IPS DF 6.9 (cell line): ENCODE measurements at places on chromosomes 2 and 18.

DNA sequence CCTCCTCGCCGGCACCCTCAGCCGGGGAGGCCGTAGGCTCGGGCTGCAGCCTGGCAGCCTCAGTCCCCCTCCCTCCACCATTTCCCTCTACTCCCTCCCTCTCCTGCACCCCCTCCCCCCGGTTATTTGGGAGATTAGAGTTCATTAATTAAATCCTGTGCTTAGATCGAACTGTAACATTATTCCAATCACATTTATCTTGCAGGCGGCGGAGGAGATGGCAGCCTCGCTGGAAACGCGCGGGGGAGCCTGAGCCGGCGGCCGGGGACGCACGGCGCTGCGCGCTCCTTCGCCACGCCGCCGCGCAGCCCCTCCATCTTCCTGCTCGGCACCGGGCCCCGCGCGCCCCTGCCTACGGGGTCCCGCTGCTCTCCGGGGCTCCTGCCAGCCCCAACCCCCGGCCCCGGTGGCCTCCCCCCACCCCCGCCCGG, at the start of gene ST8SIA3:
Gene ST8SIA3, plus strand, starts transcription at position 287 of the 431 bp plus-strand sequence. CDS start 290 bp downstream, outside the sequence.
- no peak for DNase-seq

- no peak for DNase-seq
Measured at GRCh38 chr18:13984080-13984479, 68.7 kb upstream of the MC2R start.

GRCh38 chr2:933734-934295, 16.8 kb upstream of the SNTG2 start:
- DNase-seq, result no peak

- no peak for DNase-seq
Measured at GRCh38 chr18:623761-624620, 27.2 kb downstream of the CLUL1 start.

DNA sequence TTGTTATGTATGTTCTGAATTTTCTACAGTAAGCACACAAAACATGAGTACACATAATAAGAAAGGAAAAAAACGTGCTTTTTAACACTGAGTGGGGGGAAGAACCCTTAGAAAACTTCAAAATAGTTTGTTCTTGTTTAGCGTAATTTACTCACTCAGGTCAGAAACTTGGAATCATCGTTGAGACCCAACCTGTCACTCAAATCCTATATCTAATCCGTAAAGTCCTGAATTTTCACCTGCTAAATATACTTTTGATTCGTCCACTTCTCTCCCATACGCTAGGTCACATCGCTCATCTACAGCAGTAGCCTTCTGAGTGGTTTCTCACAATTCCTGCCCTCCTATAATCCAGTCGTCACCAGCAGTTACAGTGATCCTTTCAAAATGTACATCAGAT, 767 bp downstream of the TPRKB start:
- DNase-seq, result no peak

- DNase-seq, result no peak
Measured at GRCh38 chr18:45317948-45318640, 297.2 kb upstream of the SLC14A2 start.

- no peak for DNase-seq
Measured at GRCh38 chr2:229489016-229489415, 217.9 kb upstream of the PID1 start.

DNA sequence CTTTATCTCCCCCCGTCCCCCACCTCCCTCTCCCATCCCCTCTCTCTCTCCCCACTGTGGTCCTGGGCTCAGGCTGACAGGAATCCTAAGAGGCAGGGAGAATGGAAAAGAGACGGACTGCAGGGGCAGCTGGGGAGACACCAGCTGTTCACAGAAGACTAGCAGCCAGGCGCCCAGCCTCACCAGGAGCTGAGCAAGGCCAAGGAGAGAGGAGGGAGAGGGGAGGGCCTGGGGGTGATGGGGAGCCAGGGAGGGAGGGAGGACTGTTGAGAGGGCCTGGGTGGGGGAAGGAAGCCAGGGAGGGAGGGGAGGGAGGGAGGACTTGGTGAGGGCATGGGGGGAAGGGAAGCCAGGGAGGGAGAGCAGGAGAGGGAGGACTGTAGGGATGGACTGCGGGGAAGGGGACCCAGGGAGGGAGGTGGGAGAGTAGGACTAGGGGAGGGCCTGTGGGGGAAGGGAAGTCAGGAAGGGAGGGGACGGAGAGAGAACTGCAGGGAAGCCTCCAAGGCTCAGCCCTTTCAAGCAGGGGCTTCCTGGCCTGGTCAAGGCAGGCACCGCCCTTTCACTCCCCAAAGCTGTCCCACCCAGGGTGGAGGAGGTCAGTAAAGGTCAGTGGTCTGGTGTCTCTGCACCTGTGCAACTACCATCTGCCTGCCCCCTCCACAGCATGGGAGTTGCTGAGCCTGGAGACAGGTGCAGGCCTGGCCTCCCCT, 517.7 kb upstream of the MYT1L start:
- no peak for DNase-seq

GRCh38 chr18:36321658-36322407, 24.3 kb downstream of the FHOD3 start:
- no peak for DNase-seq

DNA sequence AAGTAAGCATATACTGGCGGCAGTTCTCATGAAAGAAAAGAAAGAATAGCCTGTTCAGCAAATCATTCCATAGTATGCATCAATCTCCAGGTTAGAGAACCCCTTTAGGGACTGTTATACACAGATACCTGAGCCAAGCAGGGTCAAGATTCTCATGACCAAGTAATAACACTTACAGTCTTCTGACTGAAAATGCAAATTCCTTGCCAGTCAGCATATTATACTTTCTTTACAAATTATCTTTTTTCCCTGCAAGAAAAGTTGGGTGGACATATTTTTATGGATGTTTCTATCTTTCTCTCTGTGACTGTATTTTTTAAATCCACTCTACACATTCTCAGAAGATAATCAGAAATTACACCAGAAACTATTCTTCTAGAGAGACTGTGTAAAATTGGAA, 120.4 kb upstream of the COL5A2 start:
- DNase-seq, result no peak

DNA sequence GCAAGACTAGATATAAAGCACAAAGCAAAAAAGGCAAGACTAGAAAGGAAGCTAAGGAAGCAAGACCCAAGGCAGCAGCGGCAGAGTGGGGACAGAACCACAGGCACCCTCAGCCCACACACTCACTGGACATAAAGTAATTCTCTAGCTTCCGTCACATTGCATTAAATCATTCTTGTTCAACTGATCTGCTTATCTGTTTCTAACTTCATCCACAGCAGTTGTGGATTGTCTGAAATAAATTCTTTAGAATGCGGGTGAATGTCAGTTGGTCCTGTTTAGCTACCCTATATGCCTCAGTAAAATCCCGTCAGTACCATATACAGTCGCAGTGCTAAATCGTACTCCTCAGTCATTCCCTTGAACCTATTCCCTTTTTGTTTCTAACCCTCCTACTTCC, 183.2 kb upstream of the SLC39A10 start:
- DNase-seq, result no peak

GRCh38 chr2:217160103-217160743, 300.4 kb upstream of the TNP1 start:
- DNase-seq, result no peak

GRCh38 chr2:151422917-151423439, 13.3 kb downstream of the RIF1 start:
- DNase-seq, result no peak

DNA sequence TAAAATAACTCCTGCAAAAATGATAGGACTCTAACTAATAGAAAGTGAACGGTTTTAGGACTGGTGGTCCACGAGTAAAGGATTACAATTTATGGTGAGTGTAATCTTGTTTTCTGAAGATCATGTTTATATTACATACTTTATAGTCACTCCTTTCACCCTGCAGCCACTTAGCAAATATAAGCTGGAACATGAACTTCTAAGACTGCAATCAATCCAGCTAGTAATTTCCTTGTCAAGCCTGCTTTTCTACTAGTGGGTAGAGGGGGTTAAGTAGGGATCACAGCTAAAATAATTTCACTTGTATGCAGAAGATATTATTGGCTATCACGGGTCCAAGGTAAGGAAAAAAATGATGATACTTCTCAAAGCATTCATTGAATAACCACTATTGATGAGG, 125.5 kb upstream of the NETO1 start:
- DNase-seq, result no peak

- no peak for DNase-seq
Measured at GRCh38 chr18:54774423-54774822, 53.9 kb upstream of the RAB27B start.

- DNase-seq, result no peak
Measured at GRCh38 chr2:68302281-68302875, 17.4 kb downstream of the CNRIP1 start.

- DNase-seq, result no peak
Measured at GRCh38 chr18:6810191-6810590, 80.7 kb downstream of the ARHGAP28 start.

DNA sequence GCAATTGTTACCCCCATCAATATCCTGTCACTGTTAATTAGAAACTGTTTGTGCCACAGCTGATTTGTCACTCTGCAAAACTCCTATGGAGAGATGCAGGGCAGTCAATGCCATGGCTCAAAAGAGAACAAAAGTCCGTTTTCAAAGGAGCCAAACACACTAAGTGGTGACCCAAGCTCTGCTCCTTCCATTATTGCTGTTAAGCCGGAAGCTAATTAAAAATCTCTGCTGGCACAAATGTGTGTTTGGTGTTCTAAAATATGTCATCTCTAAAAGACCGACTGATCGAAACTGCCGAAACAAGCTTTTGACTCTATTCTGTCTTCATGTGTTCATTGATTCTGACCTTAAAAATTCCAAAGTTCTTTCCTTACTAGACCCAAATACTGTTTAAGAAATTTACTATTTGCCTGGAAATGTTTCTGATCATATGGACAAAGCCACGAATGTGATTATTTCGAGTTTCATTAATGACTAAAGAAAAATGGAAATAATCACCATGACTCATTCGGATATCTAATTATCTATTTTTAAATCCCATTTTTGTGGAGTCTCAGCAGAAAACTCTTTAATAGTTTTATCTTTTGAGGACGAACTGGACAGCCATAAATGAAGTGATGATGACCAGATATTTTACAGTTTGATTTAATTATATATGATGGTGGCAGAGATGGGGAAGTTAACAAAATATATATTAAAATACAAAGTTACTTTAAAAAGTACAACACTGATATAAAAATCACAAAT, 287.6 kb downstream of the SOCS6 start:
- no peak for DNase-seq

DNA sequence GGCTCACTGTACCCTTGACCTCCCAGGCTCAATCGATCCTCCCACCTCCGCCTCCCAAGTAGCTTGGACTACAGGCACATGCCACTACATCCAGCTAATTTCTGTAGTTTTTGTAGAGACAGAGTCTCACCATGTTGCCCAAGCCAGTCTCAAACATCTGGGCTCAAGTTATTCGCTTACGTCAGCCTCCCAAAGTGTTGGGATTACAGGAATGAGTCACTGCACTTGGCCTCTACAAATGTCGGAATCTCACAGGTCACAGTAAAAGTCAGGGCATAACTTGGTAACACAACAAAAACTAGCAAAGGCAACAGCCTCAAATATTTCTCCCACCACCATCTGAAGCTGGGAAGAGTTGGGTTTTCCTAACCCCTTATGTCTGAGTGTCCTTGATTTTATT, 25.3 kb downstream of the SCG2 start:
- DNase-seq, result no peak

DNA sequence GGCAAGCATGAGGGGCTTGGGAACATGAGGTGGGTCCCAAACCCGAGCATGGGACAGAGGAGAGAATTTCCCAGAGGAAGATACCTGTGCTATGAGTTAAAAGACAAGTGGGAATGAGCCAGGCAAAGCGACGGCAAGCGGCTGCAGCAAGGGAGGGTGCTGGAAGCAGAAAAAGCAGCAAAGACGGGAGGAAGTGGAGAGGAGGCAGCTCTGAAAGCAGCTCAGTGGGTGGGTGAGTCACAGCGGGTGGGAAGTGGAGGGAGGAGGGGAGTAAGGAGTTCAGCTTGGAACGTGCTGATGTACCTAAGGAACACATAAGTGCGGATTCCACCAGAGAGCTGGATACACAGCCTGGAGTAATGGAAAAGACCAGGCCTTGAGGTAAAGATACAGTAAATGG, 41.4 kb downstream of the THUMPD2 start:
- peak; percentile 11 for DNase-seq

DNA sequence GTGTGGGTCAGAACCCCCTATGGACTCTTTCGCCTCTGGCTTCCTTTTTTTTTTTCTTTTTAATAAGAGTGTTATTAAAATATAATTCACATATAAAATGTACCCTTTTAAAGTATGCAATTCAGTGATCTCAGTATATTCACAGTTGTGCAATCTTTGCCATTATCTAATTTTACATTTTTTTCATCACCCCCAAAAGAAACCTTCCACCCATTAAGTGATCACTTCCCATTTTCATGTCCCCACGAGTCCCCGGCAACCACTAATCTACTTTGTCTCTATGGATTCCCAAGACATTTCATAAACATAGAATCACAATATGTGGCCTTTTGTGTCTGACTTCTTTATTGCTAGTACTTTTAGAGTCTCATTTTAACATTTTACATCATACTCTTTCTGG, 38.7 kb upstream of the ANXA4 start:
- DNase-seq, result no peak

- DNase-seq, result no peak
Measured at GRCh38 chr18:78160961-78161656, 818.5 kb upstream of the SALL3 start.

GRCh38 chr2:86400321-86400720, 40.9 kb upstream of the KDM3A start:
- DNase-seq, result no peak

- no peak for DNase-seq
Measured at GRCh38 chr2:115529627-115530026, 1087.2 kb downstream of the DPP10 start.

GRCh38 chr2:220506466-220506865, 879.0 kb downstream of the SLC4A3 start:
- DNase-seq, result no peak

GRCh38 chr2:118348380-118349034, 260.2 kb downstream of the INSIG2 start:
- DNase-seq, result no peak

DNA sequence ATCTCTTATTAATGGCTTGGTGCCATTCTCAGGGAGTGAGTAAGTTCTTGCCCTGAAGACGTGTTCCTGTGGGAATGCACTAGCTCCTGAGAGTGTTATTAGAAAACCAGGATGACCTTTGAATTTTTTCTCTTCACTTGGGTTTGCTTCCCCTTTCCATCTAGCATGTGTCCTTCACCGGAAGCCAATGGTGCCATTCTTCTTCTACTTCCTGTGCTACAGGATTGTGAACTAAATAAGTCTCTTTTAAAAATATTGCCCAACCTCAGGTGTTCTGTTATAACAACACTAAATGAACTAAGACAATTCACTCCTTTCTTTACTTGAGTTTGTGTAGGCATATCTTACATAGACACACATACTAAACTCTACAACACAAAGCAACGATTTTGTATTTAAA, 447.0 kb downstream of the SOX11 start:
- no peak for DNase-seq

GRCh38 chr18:55420665-55421307, 167.2 kb downstream of the TCF4 start:
- DNase-seq, result no peak

DNA sequence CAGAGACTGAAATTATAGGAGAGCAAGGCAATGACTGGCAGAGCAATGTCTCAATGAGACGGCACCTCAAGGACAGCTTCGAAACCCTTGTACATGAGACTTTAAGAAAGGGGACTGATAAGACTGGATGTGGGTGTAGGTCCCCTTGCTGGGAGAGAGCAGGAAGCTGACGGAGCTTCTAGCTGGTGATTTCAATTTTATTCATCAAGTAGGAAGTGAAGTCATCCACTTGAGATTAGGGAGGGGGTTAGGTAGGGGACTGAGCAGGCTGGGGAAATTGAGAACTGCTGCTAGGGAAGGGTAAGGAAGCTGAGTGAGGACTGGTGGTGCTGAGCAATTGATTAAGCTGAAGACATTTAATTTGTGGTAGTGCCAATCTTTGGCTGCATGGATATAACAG, 99.5 kb upstream of the ITGB6 start:
- no peak for DNase-seq
